ENCODE measurements at places on chromosomes 7 and 10. TPM values are rescaled to one million over a fixed set of nuclear protein-coding genes. Genes with fewer than 3 reads are reported as not detected.

GIMAP8 gene
- not detected for total RNA-seq

SEMA3E gene
- 1.8 TPM for total RNA-seq

ADCY1 gene
- total RNA-seq = 2.0 TPM

MLXIPL gene
- total RNA-seq = 1.4 TPM

PPP1R9A gene
- 2.6 TPM for total RNA-seq
